H9 (cell line): ENCODE measurements at places on chromosomes 16 and 17.

DNA sequence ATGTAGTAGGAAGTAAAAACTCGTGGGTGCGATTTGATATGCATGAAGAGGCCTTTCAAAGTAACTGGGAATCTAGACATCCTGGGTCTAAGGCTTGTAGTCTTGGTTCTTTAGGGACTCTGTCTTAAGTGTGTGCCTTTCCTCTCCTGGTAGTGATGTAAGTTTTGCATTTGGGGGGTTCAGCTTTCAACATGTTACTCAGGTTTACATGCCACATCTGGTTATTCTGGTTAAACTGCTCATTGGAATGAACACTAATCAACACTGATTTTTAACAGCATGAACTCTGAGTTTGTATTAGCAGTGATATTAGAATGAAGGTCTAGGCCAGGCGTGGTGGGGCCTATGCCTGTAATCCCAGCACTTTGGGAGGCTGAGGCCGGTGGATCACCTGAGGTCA, 15.1 kb downstream of the PGS1 start:
- no peak for DNase-seq

GRCh38 chr17:17060001-17060922, 18.0 kb downstream of the MPRIP start:
- peak; percentile 24 for DNase-seq

- no peak for DNase-seq
Measured at GRCh38 chr17:33241390-33241789, 51.7 kb downstream of the ASIC2 start.

DNA sequence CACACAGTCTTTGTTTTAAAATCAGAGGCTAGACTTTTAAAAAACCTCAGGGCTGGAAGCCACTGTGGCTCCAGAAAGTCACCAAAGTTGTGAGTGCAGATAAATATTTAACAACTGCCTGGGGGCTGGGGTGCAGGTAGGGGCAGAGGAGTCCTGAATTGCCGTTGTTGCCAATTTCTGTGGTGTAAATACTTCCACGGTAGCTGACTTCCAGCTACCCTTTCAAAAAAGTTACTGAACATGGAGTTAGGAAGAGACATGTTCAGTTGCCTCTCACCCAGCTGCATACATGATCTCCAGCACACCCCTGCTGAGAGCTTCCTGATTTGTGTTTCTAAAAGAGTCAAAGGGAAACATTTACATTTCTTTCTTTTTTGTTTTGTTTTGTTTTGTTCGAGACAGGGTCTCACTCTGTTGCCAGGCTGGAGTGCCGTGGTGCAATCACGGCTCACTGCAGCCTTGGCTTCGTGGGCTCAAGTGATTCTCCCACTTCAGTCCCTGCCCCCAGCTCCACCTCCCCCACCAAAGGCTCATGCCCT, 58.7 kb downstream of the PLXDC1 start:
- no peak for DNase-seq

DNA sequence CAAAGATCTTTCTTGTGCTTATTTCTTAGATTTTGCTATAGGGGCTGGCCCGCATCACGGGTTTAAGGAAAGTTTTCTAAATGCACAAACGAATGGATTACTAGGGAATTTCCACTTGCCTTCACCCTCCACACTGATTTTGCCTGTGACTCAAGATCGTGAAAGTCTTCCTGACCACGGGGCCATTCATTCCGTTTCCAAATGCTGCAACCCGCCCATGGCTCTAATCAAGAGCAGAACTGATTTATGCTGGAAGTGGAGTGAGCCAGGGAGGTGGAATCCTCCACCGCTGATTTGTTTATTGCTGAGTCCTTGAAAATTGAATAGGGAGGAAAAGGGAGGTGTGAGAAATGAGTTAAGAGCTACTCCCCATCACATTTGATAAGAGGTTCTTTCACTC, 52.4 kb downstream of the CA10 start:
- DNase-seq, result no peak

DNA sequence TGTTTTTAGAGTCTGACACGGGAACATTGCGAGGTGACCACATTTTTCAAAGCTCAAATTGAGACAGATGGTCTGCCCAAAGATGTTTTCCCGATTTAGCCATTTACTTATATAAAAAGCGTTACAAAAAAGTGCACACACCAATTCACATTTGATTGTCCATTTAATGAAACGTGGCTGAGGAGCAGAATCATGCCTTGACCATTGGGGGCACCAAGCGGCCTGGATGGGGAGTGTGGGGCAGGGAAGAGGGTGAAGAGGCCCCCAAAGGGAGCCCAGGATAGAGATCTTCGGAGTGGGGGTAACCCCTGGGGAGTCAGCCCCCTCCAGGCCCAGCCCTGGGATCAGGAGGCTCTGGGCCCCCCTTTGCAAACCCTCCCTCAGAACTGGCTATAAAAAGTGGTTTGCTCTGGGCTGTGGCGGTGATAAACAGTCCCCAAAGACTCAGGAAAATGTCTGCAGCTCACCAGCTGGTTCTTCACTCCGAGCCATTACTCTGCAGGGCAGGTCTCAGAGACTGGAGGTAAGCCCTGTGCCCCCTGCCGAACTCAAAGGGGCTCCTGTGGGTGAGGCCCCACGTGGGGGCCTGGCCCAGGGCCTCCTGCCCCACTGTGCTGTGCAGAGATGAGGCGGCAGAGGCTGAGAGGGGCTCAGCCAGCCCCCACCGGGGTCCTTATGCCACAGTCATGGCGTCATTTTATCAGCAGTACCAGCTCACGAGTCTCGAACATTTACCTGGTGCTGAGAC, 105.9 kb upstream of the SEC14L1 start:
- DNase-seq, result no peak

DNA sequence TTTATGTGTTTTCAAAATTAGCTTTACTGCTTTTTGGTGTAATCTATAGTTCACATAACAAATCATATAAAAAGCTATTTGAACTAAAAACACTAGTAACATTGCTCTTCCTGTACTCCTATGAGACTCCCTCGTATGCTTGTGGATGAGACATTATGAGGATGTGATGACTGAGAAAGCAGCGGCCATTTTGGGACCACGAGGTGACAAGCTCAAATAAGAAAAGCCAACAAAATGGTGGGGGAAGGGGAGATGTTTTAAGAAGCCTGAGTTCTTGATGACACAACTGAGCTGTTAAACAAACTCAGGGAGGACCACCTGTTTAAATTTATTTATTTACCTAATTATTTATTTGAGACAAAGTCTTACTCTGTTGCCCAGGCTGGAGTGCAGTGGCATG, 4.5 kb downstream of the CCL18 start:
- no peak for DNase-seq

GRCh38 chr16:22008215-22009059, 526 bp downstream of the MOSMO start:
- DNase-seq, result no peak

DNA sequence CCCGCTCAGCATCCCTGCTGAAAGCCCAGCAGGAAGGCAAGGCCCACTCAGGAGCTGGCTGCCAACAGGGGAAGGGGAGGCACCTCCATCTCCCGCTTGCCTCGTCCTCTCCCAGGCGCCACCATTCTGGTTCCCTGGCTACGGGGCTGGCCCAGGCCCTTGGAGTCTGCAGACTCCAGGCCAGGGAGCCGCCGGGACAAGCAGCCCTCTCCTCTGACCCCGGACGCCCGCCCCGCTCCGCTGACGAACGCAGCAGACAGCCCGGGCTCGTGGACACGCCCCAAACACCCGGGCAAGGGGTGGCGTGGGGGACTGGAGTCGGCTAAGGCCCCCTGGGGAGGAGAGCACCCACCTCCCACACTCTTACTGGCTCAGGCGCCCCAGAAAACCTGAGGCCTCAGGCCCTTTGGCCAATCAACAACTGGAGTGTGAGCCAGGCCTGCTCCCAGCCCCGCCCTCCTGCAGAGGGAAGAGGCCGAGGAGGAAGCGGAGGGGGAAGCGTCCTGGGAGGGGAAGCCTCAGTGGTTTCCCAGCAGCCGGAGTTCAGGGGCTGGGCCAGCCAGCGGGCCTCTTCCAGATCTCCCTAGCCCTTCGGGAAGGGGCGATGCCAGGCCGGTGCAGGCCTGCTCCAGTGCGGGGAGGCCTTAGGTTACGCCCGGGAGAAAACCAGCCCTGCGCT, 4.2 kb downstream of the MNT start:
- peak; percentile 99 for DNase-seq

DNA sequence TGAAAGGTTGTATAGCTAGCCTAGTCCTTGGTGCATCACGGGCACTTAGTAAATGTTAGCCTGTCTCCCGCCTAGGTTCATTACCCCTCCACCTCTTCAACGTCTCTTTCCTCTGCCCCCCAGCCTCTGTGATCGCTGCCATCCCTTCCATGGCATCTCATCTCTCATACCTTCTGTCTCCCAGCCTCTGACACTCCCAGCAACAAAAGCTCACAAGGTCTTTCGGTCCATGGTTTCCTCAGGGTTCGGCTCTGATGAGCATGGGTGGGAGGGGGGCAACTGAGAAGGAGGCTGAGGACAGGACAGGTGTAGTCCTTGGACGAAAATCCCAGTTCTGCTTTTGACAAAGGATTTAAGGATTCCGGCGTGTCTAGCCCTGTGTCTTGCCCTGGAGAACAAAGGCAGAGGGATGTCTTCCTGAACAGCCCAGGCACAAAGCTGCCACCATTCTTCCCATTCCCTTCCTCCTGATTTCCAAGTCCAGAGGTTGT, 16.7 kb downstream of the CCR7 start:
- DNase-seq, result peak; percentile 25

DNA sequence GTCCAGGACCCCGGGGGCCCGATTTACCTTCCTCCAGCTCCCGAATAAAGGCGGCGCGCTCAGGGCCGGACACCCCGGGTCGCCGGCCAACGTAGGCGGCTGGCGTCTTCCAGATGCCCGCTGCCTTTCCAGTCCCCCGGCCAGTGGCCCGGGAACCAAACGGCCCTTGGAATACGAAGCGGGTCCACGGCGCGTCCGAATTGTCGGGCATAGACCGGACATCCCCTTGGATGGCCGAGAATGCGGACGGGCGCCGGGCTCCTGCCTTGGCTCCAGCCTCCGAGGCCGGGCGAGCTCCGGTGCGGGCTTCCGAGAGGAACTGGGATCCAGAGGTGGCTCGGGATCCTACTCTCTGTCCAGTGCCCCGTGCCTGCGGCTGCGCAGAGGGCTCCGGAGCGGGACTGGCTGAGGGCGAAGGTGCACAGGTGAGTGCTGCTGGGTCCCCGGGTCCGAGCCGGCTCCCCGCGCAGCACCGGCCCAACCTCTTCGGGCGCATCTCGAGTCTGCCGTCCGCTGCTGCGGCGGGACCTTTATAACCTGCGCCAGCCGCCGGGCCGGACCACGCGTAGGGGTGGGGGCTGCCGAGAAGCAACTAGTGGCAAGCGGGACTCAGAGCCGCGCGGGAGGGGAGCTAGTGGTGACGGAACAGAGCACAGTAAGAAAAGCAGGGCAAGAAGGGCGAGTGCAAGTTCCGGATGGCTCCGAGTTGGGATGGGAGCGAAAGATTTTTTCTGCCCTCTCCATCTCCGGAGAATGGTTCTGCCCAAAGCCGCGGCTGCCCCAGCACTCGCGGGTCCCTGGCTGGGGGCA, at the start of gene HAP1:
HAP1 (minus strand) TSS at position 505 of the 810 bp plus-strand sequence; CDS start at position 496, 9 bp downstream.
- peak; percentile 84 for DNase-seq

- no peak for DNase-seq
Measured at GRCh38 chr16:65476448-65476955, 354.6 kb upstream of the CDH11 start.

- DNase-seq, result no peak
Measured at GRCh38 chr17:70104791-70105523, 29.9 kb downstream of the KCNJ16 start.

- DNase-seq, result no peak
Measured at GRCh38 chr16:29845656-29846055, 17.4 kb downstream of the CDIPT start.

DNA sequence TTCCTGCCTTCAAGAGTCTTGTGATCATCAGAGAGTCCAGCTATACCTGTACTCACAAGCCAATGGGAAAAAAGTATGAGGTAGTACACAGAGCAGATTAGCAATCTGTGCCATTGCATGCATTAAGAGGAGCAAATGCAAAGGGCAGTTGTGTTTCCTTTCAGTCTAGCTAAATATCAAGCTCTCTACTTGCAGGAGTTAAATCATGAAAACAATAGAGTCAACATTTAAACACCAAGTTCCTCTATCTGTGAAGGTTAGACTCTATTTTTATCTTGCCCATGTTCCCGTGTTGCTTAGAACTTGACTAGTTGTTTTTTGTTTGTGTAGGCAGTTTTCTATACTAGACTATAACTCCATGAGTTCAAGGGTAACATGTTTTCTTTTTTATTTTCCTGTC, 4.7 kb upstream of the FAM20A start:
- DNase-seq, result no peak

GRCh38 chr16:4214215-4214621, 27.7 kb downstream of the SRL start:
- DNase-seq, result no peak

- DNase-seq, result no peak
Measured at GRCh38 chr16:82088483-82088882, 53.4 kb downstream of the HSD17B2 start.

- peak; percentile 81 for DNase-seq
Measured at GRCh38 chr17:79789943-79790804, 6.7 kb downstream of the CBX8 start.

DNA sequence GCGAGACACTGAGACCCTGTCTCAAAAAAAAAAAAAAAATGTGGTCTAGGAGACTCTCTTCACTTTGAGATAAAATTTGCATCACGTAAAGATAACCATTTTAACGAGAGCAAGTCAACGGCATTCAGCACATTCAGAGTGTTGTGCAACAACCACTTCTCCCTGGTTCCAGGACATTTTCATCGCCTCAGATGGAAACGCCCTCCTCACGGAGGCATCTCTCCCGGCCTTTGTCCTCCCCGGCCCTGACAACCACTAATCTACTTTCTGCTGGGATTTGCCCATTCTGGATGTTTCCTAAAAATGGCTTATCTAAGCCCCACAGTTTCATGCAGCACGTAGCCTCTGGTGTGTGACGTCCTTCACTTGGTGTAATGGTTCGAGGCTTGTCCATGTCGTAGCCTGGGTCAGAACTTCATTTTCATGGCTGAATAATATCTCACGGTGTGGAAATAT, 6.4 kb upstream of the NPRL3 start:
- no peak for DNase-seq

GRCh38 chr17:9244066-9245052, 223.0 kb downstream of the NTN1 start:
- no peak for DNase-seq

DNA sequence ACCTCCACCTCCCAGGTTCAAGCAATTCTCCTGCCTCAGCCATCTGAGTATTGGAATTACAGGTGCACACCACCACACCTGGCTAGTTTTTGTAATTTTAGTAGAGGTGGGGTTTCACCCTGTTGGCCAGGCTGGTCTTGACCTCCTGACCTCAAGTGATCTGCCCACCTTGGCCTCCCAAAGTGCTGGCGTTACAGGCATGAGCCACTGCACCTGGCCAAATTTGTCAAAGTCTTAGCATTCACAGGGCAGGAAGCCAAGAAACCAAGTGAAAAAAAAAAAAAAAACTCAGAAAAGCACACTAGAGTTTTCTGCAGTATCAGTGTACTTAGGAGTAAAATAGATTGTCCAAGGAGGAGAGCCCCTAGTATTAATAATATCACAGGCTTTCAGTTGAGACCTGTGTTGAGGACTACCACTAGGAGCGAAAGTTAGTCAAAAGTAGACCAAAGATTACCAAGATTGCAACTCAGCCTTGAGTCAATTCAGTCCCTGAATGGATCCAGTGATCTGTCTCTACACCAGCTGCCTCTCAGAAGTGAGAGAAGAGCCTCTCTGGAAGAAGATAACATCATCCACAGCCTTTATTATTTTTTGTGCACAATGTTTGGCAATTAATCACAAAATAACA, 159.7 kb downstream of the CEP112 start:
- DNase-seq, result no peak

GRCh38 chr16:56658327-56658875, 642 bp downstream of the MT1F start:
- DNase-seq, result no peak
